ENCODE measurements at places on chromosomes 4 and X.

DNA sequence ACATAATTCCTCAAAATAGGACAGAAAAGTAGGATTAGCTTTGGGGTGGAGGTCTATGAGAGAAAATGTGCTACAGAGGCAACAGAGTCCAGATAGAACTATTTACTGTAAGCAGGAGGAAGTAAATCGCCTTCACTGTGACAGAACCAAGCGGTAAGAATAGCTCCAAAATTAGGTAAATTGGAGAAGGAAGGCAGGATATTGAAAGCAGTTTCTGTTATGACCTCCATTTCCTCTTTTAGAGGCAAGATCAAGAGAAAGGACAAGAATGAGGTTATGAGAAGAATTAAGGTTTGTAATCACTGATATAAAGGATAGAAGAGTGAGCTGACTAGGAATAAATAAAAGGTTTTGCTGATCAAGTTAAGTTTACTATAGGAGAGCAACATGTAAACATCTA lies 44.1 kb upstream of the NEUROG2 start:
- DNase-seq: no peak

DNA sequence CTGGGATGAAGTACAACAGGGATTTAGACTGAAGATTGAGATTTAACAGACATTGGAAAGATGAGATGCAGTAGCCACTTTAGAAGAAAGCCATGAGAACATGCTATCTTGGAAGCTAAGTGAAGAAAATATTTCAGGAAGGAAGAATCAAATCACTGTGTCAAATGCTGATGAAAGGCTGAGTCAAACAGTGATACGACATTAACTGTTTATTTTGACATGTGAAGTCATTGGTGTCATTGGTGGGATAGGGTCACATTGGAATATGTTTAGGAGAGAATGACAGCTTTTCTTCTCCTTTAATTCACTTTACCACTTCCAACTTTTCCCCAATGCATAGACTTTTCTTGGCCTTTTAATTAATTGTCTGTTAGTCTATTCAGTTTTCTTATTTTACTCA lies 653.0 kb upstream of the BOD1L1 start:
- DNase-seq: no peak

DNA sequence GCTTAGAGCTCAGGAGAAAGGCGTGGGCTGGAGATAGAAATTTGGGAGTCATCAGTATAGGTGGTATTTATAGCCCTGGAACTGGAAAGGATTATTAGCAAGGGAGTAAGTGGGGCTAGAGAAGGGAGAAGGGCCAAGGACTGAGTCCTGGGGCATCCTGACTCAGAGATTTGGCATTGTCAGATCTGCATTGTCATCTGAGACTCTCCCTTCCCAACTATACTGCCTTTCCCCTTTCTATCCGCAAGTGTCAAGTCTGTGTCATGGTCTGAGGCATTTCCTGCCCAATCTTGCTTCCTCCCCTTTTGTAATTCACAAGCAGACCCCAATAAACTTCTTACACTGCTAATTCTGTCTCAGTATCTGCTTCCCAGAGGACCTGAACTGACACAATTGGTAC lies 24.4 kb upstream of the SLC25A43 start:
- DNase-seq: no peak

DNA sequence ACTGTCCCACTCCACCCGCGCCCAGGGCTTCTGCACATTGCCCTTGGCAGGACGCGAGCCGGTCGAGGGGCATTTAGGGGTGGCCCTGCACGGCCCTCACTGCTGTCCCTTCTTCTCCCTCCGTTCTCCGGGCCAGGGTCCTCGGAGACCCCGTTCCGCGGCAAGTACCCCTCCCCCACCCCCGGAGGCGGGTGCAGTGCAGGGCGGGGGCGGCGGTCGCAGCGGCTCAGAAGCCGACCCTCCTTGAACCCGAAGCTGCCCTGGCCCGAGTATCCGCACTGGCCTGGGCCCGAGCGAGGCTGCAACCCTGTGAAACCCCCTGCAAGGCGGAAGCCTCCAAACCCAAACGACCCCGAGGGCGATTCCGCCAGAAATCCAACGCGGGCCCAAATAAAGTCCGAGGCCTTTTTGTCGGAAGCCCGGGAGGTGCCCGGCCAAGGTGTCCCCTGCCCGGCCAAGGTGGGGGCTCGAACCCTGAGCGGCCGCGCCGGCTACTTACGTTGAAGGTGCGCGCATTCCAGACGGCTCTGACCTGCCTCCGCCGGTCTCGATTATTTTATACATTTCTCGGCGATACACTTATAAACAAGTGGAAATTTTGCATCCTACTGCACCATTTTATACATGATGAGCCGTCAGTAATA lies 53.1 kb upstream of the TMEM33 start:
- no peak for DNase-seq

DNA sequence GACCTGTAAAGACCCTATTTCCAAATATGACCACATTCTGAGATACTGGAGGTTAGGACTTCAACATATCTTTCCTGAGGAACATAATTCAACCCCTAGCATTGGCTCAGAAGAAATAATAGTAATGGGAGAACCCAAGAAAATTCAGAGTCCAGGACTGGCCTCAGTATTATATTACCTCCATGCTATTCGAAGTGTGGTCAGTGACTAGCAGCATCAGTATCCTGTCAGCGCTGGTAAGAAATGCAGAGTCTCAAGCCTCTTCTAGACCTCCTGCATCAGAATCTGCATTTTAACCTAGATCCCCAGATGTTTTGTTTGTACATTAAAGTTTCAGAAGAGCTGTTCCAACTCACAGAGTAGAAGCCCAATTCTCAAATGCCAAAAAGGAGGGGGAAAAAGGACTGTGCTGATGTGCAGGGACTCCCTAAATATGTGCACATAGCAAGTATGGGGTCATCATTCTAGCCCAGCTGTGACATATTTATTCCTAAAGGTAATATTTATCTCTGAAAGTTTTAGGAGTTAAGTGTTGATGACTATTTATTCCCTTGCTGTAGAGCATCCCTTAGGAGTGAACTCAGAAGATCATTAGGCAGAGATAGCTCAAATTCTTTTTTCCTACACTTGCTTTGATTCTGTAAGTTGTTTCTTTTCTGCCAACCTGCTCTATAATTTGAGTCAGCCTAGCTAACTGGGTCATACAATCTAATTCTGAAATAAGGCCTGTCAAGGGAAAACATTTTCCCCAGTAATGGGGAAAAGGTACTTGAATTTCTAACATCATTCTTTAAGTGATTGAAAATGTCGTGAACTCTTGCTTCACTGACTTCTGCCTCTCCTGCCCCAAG lies 361.9 kb downstream of the ARHGAP24 start:
- no peak for DNase-seq

DNA sequence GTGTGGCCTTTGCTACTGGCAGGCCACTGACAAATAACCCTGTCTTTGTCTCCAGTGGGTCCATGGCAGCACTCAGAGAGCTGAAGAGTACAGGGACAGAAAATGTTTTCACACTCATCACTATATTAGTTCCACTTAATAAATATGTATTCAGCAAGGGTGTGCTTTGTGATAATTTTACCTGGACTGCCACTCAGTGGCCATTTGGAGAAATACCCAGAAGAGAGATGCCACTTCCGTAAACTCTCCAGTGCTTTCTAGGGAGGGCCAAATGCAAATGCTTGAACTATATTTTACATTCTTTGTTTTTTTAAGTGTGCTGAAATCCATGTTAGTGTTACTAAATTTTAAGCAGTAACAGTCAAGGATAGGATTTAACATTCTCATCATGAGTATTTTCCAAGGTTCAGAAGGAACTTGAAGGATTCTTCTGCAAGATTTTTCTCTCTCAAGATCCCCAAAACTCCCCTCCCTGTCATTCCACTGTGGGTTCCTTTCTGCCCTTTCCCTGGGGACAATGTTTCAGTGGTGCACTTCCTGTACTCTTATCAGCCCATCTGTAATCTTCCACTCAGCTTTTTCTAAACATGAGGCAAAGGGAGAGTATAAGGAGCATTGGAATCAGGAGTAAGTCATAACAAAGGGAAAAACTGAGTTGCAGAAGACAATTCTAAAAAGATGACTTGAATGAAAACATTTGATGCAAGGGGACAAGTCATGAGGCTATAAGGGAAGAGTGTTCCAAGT lies 46.0 kb downstream of the TFDP3 start:
- DNase-seq: no peak

DNA sequence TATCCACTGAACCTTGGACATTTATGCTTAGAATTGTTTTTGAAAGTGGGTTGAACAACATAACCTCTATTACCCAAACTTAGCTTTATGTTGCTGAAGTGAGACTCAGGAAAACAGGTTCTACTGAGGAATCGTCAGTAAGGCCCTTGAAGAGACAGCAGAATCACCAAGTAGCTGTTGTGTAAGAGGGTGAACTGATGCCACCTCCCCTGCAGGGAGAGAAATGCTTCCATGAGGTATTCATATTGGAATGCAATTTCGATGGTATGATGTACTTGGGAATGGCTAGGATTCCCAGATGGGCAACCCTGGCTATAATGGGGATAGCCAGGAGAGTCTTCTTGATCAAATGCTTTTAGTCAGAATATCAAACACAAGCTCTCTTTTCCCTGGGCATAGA lies 4.1 kb upstream of the SCRG1 start:
- no peak for DNase-seq

Measured in stimulated activated CD4-positive, alpha-beta T cell treated with anti-CD3 and anti-CD28 coated beads, Interleukin-4, amount 100 ng/mL, for 4 hours (primary cell).